NCI-H2171 treated with DMSO at 0.1 percent for 48 hours (cell line): ENCODE measurements at places on chromosomes 1 and 21.

GRCh38 chr1:206784471-206784903 is 12.2 kb upstream of the IL10 start:
- no peak for DNase-seq

DNA sequence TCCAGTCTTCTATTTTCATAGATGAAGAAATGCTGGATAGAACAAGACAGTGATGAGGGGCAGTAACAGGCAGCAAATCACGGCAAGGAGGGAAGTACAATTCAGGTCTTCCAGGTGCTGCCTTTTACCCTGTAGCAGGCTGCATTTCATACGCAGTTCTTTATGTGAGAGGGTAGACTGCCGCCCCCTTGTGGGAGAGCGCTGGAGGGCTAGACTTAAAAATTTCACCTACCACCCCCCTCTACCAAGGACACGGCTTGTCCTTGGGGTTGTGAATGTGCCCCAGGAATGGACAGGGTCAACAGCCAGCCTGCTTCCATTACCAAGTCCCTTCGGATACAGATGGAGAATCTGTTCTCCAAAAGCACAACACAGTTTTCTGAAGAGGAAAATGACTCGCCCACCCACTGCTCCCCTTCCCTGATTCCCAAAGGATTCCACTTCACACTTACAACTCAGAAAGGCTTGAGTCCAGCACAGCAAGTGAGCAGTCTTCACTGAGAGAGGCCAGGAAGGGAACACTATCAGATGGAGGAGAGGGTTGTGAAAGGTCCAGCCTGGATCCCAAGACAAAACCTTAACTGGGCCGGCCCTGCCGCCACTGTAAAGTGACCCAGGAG is 7.4 kb downstream of the WDR77 start:
- DNase-seq, result no peak

- no peak for DNase-seq
Measured at GRCh38 chr1:223256034-223256433, 107.9 kb downstream of the SUSD4 start.

DNA sequence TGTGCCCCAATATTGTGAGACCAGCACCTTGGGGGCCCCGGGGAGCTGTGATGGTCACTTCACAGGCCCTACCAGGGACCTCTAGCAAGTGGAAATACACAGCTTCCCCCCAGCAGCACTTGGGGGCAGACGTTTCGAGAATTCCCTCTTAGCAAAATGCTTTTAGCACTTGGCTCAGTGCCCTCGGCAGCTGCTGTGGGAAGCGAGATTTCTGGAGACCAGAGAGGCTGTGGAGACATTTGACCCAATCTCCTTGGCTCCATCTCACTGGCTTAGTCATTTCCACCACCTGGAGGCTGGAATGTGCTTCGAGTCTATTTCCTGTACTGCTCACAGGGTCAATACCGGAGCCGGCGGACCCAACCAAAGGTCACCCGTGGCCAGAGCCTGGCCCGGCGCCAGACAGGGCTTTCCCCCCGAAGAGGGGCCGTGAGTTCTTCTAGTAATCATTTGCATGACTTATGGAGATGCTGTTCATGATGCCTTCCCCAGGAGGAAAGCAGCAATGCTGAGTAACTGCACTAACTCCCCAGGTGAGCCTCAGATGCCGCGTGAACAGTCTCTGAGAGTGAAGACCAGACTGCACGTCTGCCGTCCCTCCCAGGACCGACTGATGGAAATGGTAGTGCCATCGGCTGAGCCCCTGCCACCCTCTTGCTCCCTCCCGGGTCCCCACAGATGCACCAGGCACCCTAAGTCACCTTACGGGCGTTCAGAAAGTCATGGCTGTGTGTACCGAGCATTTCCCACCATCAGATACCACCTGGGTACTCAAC is 4.4 kb upstream of the C2CD2 start:
- peak; percentile 82 for DNase-seq

DNA sequence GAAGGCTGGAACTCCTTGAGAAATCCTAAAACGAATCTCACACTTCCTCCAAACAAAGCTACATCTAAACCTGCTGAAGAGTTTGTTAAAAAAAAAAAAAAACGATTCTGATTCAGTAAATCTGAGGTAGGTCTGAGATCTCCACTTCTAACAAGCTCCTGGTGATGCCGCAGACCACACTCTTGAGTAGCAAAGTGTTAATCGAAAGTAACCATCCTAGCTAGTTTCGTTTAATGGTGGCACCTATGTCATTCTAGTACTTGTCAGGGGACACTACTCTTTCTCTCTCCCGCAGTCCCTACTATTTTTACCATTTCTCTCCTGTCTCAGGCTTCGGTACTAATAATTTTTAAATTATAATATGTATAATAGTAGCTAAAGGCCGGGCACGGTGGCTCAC is 2.1 kb downstream of the CLCC1 start:
- DNase-seq, result no peak

DNA sequence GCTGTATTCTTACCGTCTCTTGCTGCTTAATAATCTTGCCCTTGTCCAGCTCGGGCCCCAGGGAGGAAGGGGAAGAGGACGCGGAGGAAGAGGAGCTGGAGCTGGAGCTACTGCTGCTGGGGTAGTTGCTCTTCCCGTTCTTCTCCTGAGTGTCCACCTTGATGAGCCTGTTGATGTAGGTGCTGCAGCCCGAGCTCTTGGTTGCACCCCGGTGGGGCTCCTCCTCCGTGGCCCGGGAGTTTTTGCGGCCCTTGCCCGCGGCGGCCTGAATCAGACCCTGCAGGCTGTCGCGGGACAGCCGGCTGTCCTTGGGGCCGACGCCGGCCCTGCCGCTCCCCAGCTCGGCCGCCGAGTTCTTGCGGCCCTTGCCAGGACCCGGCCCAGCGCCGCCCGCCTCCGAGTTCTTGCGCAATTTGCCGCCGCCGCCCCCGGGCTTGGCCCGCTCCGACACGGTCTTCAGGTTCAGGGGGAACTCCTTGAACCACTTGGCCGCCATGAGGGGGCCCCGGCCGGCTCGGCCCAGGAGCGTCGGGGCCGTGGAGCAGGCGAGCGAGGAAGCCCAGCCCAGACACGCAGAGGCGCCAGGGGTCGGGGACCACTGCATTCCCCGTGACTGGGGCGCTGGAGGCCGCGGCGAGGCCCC is 475 bp upstream of the TDRD10 start:
- DNase-seq, result no peak

DNA sequence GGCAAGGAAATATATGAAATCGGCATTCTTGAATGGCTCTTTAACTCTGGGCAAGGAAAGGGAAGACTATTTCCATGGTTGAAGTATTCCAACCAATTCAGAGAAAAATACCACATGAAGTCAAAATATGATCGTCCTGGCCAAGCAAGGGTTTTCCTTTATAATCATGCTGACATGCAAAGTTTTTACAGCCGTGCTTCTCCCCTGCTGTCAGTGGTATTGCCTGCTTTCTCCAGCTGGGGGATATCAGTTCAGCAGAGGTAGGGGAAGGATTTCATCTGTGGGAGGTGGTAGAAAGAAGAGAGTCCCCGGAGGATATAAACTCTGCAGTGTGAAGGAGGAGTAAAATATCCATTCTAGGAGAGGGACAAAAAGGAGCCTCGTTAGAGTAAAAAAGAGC is 322.8 kb downstream of the PAPPA2 start:
- peak; percentile 5 for DNase-seq

- DNase-seq, result peak; percentile 84
Measured at GRCh38 chr1:209229494-209230061, 353.9 kb upstream of the CAMK1G start.

GRCh38 chr1:245074232-245074747 is 80.5 kb upstream of the KIF26B start:
- DNase-seq, result no peak

- no peak for DNase-seq
Measured at GRCh38 chr1:28508435-28508754, 2.6 kb downstream of the RCC1 start.

- DNase-seq, result peak; percentile 89
Measured at GRCh38 chr1:159927849-159928431, 2.6 kb upstream of the TAGLN2 start.

DNA sequence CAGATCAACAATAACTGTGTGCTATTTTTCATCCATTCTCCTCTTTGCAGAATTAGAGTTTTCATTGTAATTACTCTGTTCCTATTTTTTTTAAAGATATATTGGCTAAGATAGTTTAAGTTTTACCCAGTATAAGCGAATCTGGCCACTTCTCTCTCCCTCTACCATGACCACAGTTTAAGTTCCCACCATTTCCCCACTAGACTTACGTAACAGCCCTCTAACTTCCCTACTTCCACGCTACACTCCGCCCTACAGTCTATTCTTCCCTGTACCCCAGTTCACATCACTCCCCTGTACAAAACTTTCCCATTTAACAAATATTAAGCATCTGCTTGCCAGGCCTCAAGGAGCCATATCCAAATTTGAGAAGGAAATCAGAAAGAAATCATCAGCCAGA is 16.5 kb downstream of the CTSK start:
- no peak for DNase-seq

DNA sequence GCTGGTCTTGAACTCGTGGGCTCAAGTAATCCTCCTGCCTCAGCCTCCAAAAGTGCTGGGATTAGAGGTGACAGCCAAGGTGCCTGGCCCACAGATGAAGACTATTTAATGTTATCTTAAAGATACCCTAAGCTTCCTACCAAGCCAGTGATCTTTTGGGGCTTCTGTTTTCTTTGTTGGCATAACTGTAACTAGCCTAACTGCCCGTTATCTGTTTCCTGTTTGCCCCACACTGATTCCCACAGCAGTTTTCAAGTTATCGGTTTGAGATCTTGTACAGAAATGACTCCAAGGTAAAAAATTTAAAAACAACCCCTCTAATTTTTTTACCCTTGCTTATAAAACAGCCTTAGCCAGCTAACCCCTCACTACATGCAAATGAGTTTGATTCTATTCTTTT is 12.4 kb downstream of the SELL start:
- DNase-seq, result no peak

GRCh38 chr1:203137324-203137723 is 9.8 kb downstream of the ADORA1 start:
- no peak for DNase-seq
